ENCODE measurements at places on chromosomes 11 and 22.

GRCh38 chr11:118240999-118241763 is 11.0 kb downstream of the MPZL3 start:
- DNase-seq, result peak; percentile 27

DNA sequence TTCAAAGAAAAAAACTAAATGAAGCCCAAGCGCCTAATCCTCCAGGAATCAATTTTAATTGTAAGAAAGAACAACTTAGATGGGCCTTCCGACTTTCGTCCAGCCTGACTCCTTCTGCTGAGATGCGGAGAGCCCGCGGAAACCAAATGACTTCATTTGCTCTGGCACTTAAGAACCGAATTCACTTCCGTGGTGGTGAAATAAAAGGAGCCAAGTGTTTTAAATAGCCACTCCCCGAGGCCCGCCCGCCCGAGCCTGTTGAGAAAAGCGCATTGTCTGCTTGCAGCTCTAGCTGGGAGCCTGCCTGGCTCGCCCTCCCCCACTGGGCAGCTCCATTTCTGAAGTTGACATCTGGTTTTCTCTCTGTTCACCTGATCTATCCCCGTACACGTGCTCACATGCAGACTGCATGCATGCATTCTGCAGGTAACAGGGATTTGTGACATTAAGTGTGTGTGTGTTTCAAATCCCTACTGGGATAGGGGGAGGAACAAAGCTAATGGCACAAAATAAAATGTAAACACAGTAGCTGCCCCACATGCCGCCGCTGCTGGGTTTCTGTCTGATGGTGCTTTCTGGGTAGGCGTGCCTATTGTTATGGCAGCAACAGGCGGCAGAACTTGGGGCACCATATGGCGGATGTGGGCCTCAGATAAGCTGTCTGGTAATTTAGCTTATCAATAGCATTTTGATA is 6.2 kb downstream of the TEAD1 start:
- peak; percentile 63 for DNase-seq

DNA sequence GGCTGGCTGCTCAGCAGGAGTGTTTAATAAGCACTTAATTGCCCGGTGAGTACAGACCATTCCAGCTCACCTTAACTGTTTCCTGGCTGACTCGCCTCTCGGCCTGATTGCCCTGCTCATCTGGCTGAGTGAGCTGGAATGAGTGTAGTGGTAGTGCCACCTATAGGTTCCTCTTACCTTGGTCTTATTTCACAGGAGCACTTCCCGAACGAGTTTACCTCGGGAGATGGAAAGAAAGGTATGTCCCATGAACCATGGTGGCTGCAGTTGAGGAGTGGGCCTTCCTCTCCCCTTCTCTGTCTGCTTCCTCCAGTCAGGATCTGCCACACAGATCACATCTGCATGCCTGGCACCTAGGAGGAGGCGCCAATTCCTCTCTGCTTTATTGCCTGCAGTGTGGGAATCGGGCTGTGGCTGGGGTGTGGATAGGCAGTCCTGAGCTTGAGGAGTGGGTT is 26.7 kb downstream of the UPB1 start:
- DNase-seq, result no peak

- no peak for DNase-seq
These were observed 282.5 kb downstream of the CTTN start for GRCh38 chr11:70680781-70681281.

GRCh38 chr22:35995348-35995747 is 33.3 kb downstream of the RBFOX2 start:
- no peak for DNase-seq

DNA sequence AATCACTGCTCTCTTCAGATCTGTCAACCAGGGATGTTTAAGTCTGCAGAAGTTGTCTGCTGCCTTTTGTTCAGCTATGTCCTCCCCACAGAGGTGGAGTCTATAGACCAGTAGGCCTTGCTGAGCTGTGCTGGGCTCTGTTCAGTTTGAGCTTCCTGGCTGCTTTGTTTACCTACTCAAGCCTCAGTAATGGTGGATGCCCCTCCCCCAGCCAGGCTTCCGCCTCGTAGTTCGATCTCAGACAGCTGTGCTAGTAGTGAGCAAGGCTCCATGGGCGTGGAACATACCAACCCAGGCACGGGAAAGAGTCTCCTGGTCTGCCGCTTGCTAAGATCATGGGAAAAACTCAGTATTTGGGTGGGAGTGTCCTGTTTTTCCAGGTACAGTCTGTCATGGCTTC is 27.6 kb upstream of the CASP12 start:
- DNase-seq, result no peak

GRCh38 chr22:47780281-47780875 is 1017.9 kb downstream of the TBC1D22A start:
- DNase-seq, result no peak

DNA sequence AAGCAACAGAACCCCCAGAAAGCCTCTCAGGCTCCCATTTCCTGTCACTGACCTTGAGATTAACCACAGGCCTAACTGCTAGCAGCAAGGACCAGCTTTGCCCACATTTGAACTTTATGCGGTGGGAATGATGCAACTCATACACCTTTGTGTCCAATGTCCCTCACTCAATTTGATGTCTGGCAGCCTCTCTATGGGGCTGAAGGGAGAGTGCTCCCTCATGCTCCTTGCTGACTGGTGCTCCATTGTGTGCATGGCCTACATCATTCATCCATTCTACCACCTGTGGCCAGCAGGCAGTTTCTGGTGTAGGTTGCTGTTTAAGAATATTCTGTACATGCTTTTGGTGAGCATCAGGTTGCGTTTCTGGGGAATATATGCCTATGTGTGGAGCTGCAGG is 31.9 kb downstream of the KCNQ1OT1 start:
- no peak for DNase-seq

DNA sequence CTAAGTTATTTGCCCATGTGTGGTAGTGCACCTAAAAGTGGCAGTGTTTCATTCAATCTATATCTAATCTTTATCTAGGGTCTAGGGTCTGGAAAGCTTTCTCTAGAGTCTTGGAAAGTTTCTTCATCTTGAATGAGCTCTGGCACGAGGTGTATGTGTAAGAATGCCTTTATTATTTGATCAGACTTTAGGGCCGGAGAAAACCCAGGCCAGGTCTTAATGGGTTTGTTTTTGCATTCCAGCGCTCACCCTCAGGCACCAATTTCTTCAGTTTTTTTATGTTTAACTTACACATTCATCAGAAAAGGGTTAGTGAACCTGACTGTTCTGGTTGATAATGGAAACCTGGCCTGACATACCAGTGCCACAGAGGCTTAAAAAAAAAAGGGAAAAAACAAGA is 68.3 kb upstream of the SLN start:
- DNase-seq, result no peak

DNA sequence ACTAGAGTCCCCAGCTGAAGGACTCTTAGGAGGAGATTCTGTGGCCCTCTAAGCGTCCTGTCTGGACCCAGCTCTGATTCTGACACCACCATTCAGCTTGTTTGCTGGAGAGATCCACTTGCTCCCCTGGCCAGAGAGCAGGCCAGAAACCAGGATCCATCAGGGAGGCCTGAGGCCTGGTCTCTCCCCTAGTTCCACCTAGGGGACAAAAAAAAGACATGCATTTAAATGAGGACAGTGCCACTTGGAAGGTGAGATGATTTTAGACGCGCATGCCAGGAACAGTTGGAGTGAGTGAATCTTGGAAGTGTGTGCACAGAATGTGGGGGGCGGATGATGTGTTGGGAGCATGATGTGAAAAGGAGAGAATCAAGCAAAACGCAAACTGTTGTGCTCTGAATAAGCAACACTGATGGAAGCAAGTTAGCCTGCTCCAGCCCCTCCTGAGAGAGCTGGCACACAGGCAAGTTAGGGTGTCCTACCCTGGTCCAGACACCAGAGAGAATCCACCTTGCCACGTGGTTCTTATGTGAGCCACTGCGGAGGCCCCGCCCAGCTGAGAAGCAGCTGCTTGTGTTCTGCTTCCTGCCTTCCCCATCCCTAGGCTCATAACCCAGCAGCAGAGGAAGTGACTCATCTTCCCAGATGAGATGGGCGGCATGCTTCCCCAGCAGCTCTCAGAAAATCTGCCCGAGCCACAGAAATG is 8.0 kb upstream of the SLCO2B1 start:
- peak; percentile 77 for DNase-seq

DNA sequence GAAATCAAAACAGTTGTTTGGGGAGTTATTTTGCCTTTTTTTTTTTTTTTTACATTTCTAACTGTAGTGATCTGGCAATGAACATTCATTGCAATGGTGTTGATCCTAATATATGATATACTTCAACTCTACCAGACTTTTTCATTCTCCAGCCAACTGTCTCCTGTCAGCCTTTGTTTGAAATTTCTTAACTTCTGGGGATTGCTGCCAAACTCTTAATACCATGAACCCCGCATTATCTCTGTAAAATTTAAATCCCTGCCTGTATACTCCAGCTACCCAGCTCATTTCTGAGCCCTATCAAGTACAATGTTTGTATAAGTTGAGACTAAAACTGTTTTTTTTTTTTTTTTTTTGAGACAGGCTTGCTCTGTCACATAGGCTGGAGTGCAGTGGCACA is 280.7 kb downstream of the TTC28 start:
- DNase-seq, result no peak

DNA sequence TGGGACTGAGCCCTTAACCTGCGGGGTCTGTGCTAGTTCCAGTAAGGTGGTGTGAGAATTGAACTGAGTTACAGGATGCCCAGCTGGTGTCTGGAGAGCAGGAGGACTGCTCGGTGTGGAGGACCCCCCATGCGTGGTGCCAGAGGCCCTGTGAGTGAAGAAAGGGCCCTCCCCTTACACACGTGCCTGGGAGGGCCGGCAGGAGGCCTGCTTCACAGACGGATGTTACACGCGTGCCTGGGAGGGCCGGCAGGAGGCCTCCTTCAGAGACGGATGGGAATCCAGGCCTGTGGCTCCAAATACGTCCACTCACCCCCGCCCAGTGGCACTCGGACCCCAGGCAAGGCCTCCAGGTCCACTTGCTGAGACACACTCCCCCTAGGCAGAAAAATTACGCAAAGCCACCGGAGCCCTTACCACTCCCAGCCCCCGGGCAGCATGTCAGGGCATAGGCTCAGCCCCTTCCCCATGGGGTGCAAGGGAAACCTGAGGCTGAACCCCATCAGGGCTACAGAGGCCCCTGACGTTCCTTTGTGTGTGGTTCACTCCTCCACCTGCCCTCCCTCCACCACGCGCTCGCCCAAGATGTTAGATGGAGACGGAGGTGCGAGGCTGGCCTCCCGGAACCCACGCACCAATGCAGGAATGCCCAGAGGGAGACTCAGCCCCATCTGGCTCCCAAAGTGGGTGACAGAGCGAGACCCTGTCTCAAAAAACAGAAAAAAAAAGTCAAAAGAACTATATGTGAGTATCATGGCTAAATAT is 227.8 kb downstream of the BRD1 start:
- no peak for DNase-seq

- DNase-seq, result no peak
These were observed 1.0 kb downstream of the NUP98 start for GRCh38 chr11:3796346-3796745.

- no peak for DNase-seq
These were observed 7.9 kb upstream of the C1QTNF6 start for GRCh38 chr22:37195921-37196320.

GRCh38 chr22:20431511-20432192 is 6.0 kb downstream of the SCARF2 start:
- no peak for DNase-seq

DNA sequence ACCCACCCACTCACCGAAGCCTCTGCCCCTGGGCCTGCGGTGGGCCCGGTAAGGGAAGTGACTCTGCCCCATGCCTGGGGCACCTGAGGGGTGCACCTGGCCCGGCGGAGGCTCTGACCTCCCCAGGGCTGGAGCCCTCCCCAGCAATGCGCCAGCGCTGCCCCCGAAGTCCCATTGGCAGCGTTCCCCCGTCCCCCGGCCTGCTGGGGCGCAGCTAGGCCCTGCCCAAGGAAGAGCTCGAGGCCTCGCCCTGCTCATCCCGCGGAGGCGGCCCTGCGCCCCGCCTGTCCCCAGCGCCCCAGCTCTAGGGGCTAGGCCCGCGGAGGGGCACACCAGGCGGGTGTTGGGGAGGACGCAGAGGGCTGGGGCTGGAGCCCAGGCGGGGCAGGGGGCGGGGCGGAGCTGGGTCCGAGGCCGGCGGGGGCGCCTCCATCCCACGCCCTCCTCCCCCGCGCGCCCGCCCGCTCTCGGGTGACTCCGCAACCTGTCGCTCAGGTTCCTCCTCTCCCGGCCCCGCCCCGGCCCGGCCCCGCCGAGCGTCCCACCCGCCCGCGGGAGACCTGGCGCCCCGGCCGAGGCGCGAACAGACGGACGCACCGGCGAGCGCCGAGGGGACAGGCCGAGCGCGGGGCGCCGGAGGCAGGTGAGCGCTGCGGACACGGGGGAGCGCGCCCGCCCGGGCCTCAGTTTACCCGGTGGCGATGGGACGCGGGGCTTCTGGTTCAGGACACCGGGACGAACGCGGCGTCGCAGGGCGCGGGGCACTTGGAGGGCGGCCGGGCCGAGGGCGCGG is at the start of gene EPS8L2:
Gene EPS8L2, plus strand, starts transcription at position 586 of the 793 bp plus-strand sequence. CDS start 3,177 bp downstream, outside the sequence.
- no peak for DNase-seq

DNA sequence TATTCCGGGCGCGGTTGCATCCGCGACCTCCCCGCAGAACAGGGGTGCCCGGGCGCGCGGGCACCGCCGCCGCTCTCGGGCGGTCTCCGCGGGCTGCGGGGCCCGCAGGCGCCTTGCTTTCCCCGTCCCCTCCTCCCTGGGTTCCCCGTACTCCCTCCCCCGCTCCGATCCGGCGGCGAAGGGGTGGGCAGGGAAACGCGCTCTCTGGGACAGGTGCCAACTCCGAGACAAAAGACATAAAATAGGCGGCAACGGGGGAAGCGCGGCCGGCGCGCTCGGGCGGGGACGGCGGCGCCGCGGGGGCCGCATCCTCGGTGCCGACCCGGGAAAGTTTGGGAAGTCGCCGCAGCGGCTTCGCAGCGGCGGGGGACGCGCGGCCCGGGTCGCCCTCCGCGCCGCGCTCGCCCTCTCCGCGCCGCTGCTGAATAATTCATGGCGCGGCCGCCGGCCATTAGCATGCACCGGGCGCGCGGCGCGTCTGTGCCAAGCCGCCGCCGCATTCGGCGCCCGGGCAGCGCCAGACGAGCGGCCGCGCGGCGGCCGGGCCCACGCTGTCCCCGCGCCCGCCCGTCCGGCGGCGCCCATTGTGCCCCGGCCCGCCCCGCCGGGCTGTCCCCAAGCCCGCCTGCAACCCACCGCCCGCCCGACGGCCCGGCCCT is 78.7 kb upstream of the PPARA start:
- DNase-seq, result peak; percentile 78

DNA sequence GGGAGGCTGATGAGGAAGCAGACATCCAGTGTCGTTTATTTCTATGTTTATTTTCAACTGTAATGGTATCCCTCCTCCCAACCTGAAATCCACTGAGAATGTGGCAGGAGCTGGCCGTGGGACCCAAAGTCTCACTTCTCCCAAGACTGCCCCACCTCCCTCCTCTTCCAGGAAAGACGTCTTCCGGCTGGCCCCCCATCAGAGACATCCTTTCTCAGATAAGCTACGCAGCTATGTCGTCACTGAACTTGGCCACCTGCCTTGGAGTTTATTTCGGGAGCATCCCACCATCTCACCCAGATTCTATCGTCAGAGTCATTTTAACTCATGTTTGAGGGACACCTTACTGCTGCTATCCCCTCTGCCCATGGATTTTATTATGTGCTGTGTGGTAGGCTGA is 13.9 kb downstream of the TMEM184B start:
- DNase-seq, result no peak

GRCh38 chr11:116334596-116334995 is 438.2 kb downstream of the BUD13 start:
- no peak for DNase-seq

GRCh38 chr22:40769761-40770160 is 49.4 kb downstream of the SLC25A17 start:
- no peak for DNase-seq

- DNase-seq, result no peak
These were observed 19.0 kb upstream of the OR9Q1 start for GRCh38 chr11:58004664-58005063.

- no peak for DNase-seq
These were observed 444.3 kb downstream of the TBC1D22A start for GRCh38 chr22:47206666-47207218.

- DNase-seq, result no peak
These were observed 17.6 kb downstream of the F2 start for GRCh38 chr11:46736615-46737014.
